ENCODE measurements at places on chromosomes 7 and 10.

GRCh38 chr7:142477079-142477651 lies 219.3 kb upstream of the PRSS58 start:
- no peak for DNase-seq

- no peak for DNase-seq
These were observed 36.7 kb downstream of the TMEM248 start for GRCh38 chr7:66957595-66958290.

- DNase-seq: no peak
These were observed 72.0 kb downstream of the KAT6B start for GRCh38 chr10:74898201-74898976.

DNA sequence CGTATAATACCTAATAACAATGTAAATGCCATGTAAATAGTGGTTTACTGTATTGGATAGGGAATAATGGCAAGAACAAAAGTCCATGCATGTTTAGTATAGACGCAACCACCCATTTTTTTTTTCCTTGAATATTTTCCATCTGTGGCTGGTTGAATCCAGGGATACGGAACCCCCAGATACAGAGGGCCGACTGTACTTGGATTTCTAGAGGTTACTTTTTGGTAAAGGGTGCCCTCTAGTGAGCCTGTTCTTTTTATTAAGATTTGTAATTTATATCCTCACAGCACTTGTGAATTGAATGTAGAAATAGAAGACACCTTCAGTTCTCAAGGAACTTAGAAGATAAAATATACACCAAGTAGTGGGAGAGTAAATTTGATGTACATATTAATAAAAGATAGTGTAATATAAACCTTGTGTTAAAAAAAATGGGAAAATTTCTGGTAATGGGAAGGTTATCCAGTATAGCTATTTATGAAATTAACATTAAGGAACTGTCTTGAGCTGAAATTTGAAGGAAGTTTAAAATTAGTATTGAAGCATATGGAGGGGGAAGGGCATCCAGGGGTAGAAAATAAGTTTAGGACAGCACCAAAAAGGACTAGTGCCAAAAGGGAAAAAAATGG lies 32.0 kb downstream of the EXOC6 start:
- no peak for DNase-seq

GRCh38 chr10:47063858-47064257 lies 152.6 kb downstream of the PTPN20 start:
- no peak for DNase-seq

- DNase-seq: no peak
These were observed 34.8 kb upstream of the BICC1 start for GRCh38 chr10:58477902-58478301.

- no peak for DNase-seq
These were observed 49.4 kb downstream of the DNAJC1 start for GRCh38 chr10:21954132-21954531.

GRCh38 chr10:102066399-102067088 lies 1.4 kb downstream of the HPS6 start:
- peak; percentile 31 for DNase-seq

- peak; percentile 76 for DNase-seq
These were observed 121.0 kb downstream of the HIP1 start for GRCh38 chr7:75617634-75618234.

- DNase-seq: no peak
These were observed 443.2 kb upstream of the AKR1E2 start for GRCh38 chr10:4382811-4383210.

GRCh38 chr7:129862682-129863081 lies 90.1 kb downstream of the UBE2H start:
- no peak for DNase-seq

- no peak for DNase-seq
These were observed 282.0 kb downstream of the ADK start for GRCh38 chr10:74432841-74433594.

DNA sequence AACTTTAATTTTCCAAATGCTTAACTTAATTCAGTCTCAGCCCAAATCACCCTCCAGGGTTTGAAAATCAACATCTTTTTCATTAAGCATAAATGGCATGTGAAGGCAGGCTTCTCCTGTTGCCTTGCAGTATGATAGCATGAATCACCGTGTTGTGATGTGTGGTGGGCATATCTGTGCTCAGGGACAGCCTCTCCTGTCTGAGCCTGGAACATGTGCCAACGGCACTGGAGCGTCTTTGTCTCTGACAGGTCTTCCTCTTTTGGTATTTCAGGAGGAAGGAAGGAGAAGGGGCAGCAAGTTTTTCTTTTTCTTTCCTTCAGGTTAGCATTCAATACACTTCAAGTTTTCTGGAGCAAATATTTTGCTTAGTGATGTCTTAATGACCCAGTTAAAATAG lies 57.6 kb downstream of the LRGUK start:
- no peak for DNase-seq

- no peak for DNase-seq
These were observed 182.0 kb upstream of the PHYHIPL start for GRCh38 chr10:58994226-58995057.

- DNase-seq: no peak
These were observed 809.1 kb downstream of the SORCS1 start for GRCh38 chr10:106355450-106355849.

GRCh38 chr10:131968949-131969348 lies 12.8 kb downstream of the BNIP3 start:
- no peak for DNase-seq

GRCh38 chr10:107364872-107365271 lies 200.4 kb upstream of the SORCS1 start:
- DNase-seq: no peak

DNA sequence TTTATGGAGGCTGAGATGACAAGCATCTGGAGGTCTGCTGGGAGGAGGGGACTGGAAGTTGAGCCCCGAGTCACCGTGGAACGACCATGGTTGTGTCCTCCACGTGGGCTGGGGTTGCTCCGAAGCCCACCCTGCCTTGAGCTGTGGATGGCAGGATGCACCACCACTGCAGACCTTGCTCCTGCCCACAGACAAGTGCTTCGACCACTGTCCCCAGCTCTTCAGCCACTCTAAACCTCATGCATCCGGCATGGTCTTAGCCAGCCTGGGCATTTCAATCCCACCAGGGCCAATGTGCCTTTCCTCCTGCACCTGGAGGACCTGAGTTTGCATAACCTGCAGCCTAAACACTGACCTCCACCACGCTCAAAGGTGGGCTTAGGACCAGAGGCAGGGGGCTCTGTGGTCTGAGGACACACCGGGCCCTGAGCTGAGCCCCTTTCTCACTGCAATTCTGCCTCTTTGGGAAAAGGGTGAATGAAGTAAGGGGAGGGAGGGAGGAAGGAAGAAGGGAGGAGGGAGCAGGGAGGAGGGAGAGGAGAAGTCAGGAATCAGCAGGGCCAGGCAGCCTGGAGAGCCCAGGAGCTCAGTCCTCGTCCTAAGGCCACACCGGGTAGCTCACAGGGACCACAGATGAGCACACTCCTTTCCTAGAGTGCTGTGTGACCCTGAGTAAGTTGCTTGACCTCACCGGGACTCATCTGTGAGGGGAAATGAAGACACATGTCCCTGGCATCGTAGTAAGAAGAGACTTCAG lies 44.8 kb upstream of the DNAAF5 start:
- DNase-seq: no peak

GRCh38 chr10:70674560-70675495 lies 2.5 kb downstream of the ADAMTS14 start:
- no peak for DNase-seq

GRCh38 chr7:35658606-35659201 lies 36.2 kb downstream of the HERPUD2 start:
- no peak for DNase-seq

GRCh38 chr7:75914169-75914654 lies 743 bp upstream of the POR start:
- no peak for DNase-seq

DNA sequence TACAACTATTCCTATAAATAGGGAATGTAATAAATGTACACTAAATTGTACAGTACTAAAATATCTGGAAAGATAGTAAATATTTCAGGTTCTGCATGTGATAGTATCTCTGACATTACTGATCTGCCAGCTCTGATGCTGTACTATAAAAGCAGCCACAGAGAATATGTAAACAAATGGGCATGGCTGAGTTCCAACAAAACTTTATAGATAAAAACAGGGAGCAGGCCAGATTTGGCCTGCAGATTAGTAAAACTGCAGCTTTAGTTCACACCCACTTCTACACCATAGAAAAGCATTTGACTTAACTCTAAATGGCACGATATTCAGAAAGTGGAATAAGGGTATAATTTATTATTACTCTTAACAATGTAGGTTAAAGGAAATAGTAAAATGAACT lies 18.8 kb upstream of the TLL2 start:
- DNase-seq: no peak

GRCh38 chr7:76296743-76297740 lies 5.4 kb upstream of the HSPB1 start:
- no peak for DNase-seq

- DNase-seq: no peak
These were observed 356.6 kb upstream of the ZMIZ1 start for GRCh38 chr10:78712147-78712546.

- DNase-seq: no peak
These were observed 19.4 kb downstream of the ACSL5 start for GRCh38 chr10:112393341-112393740.

DNA sequence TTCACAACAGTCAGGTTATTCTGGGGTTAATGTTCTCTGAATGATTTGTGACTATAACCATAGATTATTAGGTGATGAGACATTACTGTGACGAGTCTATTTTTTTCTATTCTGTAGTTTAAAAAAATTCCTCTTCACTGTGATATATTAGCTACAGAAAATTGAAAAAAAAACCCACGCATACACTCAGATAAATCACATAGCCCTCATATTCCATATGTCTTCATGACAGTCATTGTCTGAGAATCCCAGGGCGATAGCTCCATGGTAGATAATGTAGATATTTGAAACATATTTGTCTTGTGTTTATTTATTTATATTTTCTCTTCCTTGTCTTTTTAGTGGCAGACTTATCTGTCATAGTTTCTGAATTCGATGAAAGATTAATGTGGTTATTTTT lies 110.0 kb downstream of the CAMK1D start:
- no peak for DNase-seq

DNA sequence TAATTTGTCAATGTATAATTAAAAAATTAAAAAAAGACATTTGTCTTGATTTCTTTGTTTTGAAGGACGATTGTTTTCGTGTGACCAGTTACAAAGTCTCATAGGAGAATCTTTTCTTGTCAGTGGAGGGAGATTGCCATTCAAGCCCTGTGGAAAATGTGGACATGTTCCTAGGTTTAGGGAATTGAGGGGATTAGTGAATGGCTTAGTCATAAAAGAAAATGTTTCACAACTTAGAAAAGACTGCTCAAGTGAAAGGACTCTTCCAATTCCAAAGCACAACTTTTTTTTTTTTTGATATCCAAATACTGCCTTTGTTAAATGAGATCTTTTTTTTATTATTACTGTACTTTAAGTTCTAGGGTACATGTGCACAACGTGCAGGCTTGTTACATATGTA lies 140.7 kb upstream of the HABP2 start:
- no peak for DNase-seq

GRCh38 chr10:96625173-96625572 lies 38.4 kb upstream of the TM9SF3 start:
- no peak for DNase-seq

DNA sequence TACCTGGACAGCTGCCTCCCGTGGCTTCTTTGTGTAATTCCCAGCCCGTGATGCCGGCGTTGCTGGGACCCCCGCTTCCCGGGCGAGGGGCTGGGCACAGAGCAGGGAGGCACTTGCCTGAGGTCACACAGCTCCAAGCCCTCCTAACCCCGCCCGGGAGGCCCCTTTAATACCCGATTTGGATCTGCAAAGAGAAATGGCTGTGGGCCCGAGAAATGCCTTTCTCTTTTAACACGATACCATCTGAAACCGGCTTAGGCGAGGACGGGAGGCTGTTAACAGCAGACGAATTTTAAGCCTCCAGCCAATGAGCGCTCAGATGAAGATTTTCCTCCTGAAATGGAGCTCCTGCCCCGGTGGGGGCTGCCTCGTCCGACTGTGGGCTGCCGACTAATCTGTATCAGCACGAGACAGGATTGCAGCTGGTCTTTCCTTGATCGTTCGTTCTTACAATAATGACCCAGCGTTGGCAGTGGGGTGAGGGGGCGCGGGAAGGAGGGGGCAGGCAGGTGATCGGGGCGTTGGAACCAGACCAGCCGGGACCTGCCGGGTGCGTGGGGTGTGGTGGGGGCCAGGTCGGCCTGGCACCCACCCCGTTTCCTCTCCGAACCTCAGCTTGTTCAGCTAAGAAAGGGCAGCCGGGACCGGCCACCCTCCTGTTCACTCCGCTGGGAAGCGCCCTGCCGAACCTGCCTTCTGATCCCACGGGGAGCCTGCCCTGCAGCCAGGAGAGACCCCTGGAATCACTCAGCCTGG lies 36.2 kb upstream of the FOXL3 start:
- no peak for DNase-seq

DNA sequence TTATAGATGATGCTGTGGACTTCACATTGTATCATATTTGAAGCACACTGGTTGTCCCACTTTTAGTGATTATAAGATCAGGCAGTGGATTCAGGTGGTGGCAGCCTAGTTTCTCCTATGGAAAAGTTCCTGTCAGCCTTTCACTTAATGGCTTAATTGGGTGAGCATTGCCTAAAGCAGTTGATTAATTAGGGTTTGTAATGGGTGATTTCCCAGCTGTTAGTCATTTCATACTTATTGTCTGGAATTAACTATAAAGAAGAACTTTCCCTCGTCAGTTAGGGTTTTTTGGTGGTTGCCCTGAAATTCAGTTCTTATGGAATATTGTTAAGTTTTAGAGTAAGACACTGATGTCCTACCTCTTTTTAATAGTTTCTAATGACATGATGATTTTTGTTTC lies 78.8 kb downstream of the SLC25A40 start:
- DNase-seq: no peak
